NCI-H187 (cell line): ENCODE measurements at places on chromosomes 5 and 9.

DNA sequence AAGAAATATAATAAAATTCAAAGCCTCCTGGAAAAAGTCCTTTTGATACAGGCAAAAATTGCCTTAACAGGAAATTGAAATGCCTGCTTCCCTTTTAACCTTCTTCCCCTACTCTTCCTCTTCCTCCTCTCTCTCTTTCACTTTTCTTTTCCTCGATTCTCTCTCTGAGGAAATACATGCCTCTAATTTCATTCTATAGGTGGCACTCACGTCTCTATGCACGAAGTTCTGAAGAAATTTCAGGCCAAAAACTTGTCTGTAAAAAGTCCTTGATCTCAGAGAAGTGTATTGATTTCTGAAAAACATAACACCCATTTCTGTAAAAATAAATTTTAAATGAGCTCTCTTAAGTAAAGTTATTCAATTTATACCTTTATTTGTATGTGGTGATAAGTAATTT is 371.7 kb upstream of the IRX4 start:
- DNase-seq, result no peak

GRCh38 chr5:51039424-51040329 is 343.6 kb upstream of the ISL1 start:
- DNase-seq, result no peak

GRCh38 chr5:38672059-38672788 is 115.8 kb upstream of the LIFR start:
- DNase-seq, result no peak

DNA sequence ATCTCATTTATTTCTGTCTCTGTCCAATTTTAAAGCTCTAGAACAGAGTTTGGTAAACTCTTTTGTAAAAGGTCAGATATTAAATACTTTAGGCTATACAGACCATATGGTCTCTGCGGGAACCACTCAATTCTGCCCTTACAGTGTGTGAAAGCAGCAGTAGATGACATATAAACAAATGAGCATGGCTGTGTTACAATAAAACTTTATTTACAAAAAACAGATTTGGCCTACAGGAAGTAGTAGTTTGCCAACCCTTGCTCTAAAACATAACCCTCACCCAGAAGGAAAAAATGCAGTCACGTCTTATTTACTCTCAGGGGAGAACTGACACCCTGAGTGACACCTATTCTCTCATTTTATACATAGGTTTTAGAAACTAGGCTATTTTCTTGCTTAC is 220.4 kb downstream of the DEPDC1B start:
- no peak for DNase-seq

- no peak for DNase-seq
These were observed 4.2 kb downstream of the DHX29 start for GRCh38 chr5:55303238-55303690.

DNA sequence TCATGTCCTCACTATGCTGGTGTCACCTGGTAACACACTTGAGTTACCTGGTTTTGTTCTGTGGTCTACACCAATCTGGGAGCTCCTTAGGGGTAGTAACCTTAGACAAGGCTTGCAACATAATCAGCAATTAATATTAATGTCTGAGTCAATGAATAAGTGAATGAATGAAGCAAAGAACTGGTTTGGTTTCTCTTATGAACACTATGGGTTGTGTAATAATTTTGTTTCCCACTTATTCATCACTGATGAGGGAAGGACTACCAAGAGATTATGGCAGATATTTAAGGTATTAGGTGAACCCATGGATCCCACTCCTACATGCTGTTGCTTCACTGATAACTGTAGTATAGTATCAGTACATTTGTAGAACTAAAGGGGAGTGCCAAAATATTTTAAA is 116.0 kb downstream of the SLC12A2 start:
- no peak for DNase-seq

GRCh38 chr9:136443087-136443486 is 3.4 kb upstream of the INPP5E start:
- no peak for DNase-seq

- no peak for DNase-seq
These were observed 59.1 kb downstream of the FNBP1 start for GRCh38 chr9:129983891-129984290.

GRCh38 chr5:131084436-131084835 is 80.6 kb downstream of the HINT1 start:
- DNase-seq, result no peak

DNA sequence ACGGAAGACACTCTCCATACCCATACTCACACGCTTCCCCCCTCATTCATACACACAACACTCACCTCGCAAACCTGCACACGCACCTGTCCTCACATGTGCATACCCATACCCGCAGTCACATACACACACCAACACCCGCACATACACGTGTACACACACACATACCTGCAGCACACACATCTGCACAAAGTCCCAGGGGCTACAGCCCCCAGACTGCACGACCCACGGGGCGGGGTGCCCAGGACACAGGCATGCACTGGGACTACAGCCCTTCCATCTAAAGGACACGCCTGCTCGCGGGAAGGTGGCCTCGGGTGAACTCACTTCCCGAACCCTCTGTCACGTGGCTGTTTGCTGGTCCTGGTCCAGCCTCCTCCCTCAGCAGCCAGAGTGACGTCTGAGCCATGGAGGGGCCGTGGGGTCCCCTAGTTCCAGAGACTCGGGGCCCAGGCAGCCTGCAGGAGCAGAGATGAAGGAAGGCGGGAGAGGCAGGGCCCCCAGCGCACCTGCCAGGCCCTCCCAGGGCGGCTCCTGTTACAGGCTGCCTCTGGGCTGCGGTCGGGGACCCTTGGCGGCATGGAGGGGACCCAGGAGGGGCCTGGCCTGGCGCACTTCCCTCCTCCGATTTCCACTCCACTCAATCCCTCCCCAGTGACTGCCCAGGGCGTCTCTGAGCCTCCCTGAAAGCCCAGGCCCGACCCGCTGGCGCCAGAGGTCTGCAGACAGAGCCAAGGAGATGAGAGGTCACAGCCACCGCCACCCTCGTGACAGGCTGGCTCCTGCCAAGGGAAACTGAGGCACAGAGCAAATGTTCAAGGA is 8.1 kb downstream of the SLC12A7 start:
- peak; percentile 58 for DNase-seq

GRCh38 chr5:110916381-110917049 is 155.0 kb upstream of the TSLP start:
- no peak for DNase-seq

- no peak for DNase-seq
These were observed 501.0 kb upstream of the EDIL3 start for GRCh38 chr5:84885485-84886258.

DNA sequence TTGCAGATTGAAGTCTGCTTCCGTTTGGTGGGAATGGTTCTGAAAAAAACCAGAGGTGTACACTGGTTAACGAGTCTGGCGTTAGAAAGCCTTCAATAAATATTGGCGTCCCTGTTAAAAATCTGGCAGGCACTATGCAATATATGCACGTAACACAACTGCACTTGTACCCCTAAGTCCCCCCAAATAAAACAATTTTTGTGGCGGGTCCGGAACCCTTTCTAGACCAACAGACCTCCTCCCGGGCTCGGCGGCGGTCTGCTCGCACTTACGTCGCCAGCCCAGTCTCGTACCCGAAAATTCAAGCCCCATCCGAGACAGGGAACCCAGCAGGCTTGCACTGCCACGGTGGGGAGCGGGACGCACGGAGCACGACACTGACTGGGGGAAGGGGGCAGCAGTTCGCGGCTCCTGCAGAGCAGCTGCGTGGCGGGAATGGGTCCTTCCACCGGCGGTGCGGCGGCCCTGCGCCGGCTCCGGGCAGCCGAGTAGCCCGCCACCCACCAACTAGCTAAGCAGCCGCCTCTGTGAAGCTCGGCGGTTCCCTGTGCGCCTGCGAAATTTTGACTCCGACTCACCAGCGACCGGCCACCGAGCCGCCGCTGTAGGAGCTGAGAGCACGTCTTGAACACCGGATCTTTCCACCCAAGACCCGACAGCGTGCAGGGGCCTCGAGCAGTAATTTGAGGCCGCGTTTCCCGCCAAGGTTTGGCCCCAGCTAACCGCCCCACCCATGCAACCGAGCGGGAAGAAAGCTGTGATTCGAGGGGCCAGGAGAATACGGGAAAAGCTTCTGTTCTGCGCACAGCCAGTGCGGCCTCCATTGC is 3.9 kb downstream of the MCIDAS start:
- no peak for DNase-seq

DNA sequence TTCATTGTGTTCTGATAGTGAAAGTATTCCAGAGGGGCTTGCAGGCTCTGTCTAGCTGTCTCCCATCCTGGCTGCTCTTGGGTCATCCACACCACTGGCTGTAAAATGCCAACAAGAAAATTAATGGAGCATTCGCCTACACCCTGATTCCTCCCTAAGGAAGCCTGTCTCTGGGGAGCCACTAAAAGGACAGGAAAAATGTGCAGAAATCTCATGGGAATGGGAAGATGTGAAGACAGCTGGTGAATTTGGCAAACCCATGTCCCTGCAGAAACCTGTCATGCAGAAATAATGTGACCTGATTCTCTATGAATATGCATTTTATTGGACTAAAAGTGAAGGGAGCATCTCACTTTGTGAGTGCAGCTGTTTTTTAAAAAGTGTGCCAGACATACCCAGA is 265.6 kb downstream of the TUSC1 start:
- DNase-seq, result no peak

DNA sequence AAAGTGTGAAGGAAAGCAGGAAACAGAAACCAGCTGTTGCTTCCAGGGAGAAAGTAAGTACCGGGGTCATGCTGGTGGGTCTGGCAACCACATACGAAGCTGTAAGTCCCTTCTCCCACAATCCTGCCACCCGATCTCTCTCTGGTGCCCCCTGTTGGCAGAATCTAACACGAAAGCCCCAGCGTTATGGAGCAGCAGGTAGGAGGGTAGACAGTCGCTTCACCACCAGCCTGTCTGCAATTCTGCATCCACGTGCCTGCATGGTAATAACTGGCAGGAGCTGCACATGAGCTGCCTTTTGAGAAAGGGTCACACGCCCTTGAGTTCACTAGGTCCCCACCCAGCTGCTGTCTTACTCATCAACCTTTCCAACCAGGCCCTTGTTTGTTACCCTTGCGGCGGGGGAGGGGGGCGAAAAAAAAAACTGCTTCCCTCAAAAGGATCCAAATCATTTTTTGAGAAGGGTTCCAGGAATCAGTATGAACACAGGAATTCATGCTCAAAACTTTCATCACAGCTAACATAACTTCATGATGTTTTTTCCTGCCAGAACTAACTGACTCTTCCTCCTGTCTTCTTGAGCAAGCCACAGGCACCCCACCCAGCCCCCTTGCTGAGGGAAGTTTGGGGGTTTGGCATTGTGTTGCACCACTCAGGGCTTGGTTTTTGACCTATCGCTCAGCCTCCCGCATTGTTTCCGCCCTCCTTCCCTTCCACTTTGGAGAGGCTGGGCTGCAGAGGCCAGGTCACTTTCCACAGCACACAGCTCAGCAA is 19.6 kb upstream of the TMEM252 start:
- no peak for DNase-seq

GRCh38 chr9:117379341-117379740 is 35.5 kb downstream of the ASTN2 start:
- DNase-seq, result no peak
